Stimulated activated CD8-positive, alpha-beta memory T cell treated with anti-CD3 and anti-CD28 coated beads, Interleukin-4, amount 100 ng/mL, for 48 hours (primary cell): ENCODE measurements at places on chromosomes 4 and X.

GRCh38 chr4:133323670-133324069 lies 174.6 kb downstream of the PCDH10 start:
- no peak for DNase-seq

GRCh38 chr4:115028682-115029410 lies 84.6 kb downstream of the NDST4 start:
- no peak for DNase-seq

- no peak for DNase-seq
Observed at GRCh38 chr4:90582087-90582486, 454.9 kb downstream of the CCSER1 start.

- DNase-seq, result no peak
Observed at GRCh38 chrX:153334654-153335295, 822 bp downstream of the ZNF275 start.

GRCh38 chr4:24468071-24468470 lies 116.3 kb downstream of the DHX15 start:
- no peak for DNase-seq

DNA sequence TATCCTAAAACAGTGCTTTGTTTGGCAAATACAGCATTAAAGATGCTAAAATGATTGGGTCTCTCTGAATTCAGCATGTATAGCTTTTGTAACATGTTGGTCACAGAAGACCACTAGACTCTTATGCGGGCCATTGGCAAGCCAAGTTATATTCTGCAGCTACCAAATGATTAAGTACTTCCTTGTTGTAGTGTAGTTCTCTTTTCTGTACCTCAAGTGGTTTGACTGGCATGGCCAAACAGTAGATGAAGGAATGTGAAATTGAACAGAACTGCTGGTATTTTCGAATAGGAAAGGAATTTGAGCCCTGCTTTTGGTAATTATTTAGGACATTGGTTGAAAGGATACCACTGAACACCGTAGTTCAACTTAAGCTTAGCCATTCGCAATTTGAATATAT lies 193.9 kb upstream of the GPC4 start:
- no peak for DNase-seq

DNA sequence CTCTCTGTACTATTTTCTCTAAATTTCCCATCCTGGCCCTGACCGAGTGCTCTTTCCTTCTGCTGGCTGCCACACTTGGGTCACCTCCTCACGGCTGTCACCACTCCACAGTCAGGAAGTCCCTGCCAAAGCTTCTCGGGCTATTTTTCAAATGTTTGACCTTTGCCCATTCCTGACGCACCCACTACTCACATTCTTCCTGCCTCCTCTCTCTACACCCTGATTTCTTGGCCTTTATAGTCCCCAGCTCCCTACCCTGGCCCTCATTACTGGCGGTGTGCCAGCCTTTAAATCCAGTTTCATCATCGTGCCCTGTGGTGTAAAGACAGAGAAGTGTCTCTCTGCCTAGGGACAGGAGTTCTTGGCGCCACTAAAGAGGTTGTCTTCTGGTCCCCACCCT lies 46.4 kb upstream of the GATB start:
- no peak for DNase-seq

GRCh38 chr4:182938205-182938645 lies 21.0 kb upstream of the DCTD start:
- peak; percentile 83 for DNase-seq

- DNase-seq, result no peak
Observed at GRCh38 chr4:100177855-100178254, 12.4 kb downstream of the DDIT4L start.

DNA sequence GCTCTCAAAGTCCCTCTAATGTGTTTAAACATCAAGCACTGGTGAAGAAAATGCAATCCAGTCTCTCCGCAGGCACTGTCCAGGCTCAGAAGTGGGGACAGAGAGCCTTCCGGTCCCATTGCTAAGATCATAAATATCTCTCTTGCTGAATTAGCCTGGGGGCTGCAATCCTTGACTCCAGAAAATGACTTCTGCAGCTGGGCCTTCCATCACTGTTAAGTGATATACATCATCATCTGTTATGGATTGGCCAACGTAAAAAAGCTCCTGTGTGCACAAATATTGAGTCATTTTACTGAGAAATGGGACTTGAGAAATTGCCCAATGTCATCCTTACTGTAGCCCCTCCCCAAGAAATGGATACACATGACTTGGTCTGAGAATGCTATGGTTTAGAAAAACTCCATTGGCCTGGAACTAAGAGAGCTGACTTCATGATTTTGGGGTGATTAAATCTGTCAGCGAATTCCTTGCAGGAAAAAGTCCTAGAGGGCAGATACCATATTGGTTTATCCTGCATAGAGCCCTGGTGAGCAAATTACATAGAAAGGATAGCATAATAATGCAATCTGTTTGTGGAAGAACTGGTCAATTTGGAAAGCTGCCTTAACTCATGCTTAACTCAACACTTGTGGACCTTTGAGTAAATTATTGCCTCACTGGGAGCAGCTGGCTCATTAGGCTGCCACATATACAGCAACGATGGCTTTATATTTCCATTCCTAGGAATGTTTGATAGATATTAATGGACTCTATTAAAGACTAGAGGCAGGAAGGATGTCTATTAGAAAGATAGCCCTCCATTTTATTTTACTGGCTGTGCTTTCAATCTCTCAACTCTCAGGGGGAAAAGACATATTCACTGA lies 346.1 kb downstream of the GBA3 start:
- no peak for DNase-seq

DNA sequence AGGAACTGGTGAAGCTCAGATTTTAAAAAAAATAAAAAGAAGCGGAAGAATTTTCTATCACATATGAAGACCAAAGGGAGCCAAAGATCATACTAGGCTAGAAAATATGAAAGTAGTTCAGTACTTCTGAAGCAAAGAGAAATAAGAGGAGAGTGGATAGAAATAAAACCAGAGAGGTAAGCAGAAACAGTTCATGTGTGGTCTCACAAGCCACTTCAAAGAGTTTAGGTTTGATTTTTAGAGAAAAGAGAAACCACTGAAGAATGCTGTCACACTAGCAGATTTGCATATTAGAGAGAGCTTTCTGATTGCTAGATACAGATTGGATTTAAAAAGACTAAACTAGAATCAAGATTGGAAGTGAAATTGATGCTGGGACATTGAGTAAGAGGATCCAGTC lies 51.7 kb downstream of the GABRA3 start:
- no peak for DNase-seq

DNA sequence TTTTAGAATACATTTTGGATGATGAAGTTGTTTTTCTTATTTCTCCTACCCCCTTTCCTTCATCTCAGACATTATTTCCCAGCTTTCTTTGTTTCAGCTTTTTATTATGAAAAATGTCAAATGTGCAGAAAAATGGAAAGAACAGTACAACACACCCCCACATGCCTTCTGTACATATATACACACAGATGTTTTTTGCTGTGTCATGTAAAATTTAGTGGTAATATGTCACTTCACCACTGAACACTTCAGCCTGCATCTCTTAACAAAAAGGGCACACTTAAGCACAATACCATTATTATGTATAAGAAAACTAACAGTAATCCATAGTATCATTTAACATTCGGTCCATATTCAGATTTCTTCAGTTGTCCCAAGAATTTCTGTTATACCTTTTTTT lies 37.8 kb downstream of the OCRL start:
- DNase-seq, result no peak

DNA sequence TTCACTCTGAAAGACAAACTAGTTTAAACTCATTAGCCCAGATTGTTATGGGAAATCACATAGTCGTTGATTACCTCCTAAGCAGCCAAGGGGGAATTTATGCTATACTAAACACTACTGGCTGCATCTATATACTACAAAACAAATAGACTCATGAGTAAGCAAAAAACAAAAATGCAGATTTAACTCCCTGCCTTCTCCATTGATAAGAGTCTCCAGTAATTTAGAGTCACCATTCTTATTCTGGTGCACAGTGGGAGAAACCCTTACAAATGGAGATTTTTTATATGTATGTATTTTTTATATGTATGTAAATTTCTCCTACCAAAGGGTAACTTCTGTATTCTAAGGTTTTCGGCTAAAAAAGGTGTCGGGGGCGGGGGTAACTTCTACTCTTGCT lies 126.6 kb downstream of the PLS3 start:
- no peak for DNase-seq

- no peak for DNase-seq
Observed at GRCh38 chr4:186840771-186841301, 117.2 kb upstream of the FAT1 start.

GRCh38 chr4:69781458-69782418 lies 21.3 kb upstream of the SULT1B1 start:
- DNase-seq, result no peak

DNA sequence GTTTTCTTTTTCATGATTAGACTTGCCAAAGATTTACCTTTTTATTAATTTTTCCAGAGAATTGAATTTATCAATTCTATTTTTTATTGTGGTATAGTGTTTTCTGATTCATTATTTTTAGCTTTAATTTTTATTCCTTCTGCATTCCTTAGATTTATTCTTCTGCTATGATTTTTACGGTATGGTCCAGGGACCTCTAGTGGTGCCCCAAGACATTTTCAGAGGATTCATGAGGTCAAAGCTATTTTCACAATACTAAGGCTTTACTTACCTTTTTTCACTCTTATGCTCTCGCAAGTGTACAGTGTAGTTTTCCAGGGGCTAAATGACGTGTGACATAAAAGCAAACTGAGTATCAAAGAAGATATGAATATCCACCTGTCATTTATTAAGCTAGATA lies 8.0 kb downstream of the RADX start:
- DNase-seq, result no peak

DNA sequence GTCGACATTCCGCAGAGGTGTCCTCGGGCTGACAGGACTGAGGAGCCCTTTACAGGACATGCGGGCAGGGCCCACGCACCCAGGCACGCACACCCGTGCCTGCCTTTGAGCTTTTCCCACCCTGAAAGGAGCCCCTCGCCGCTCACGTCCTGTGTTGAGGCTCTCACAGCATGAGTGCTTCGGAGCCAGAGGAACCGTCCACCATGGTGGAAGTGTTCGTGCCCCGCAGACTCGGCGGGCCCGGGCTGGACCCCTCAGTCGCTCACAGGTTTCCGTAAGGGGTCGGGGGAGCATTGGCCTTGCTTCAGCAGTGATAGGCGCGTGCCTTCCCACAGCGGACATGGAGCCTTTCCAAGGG lies 36.9 kb downstream of the PIGG start:
- DNase-seq, result no peak

- no peak for DNase-seq
Observed at GRCh38 chr4:120685756-120686278, 236.7 kb downstream of the PRDM5 start.

DNA sequence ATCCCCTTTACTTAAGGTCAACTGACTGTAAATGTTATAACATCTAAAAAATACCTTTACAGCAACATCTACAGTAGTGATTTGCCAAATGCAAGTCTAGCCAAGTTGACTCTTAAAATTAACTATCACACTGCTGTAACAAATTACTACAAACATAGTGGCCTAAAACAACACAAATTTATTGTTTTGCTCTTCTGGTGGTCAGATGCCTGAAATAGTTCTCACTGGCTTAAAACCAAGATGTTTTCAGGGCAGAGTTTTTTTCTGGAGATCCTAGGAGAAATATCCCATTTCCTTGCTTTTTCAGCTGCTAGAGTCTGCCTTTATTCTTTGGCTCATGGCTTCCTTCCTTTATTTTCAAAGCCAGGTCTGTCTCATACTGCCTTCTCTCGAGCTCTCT lies 120.5 kb downstream of the ADGRL3 start:
- DNase-seq, result no peak

DNA sequence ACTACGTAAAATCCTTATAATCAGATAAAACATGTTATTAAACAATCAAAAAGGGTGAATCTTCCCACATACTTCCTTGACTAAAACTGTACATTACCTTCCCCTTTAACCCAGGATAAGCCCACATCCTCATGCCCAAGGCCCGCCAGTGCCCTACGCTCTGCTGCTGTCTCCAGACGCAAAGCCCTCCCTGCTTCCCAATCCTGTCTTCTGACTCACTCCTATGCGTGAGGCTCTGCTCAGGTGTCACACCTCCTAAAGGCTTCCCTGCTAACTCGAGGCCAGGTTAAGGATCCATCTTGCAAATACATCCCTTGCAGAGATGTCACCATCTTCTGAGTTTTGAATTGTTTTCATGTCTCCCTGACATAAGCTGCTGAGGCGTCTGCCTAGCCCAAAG lies 61.6 kb downstream of the STX18 start:
- no peak for DNase-seq

DNA sequence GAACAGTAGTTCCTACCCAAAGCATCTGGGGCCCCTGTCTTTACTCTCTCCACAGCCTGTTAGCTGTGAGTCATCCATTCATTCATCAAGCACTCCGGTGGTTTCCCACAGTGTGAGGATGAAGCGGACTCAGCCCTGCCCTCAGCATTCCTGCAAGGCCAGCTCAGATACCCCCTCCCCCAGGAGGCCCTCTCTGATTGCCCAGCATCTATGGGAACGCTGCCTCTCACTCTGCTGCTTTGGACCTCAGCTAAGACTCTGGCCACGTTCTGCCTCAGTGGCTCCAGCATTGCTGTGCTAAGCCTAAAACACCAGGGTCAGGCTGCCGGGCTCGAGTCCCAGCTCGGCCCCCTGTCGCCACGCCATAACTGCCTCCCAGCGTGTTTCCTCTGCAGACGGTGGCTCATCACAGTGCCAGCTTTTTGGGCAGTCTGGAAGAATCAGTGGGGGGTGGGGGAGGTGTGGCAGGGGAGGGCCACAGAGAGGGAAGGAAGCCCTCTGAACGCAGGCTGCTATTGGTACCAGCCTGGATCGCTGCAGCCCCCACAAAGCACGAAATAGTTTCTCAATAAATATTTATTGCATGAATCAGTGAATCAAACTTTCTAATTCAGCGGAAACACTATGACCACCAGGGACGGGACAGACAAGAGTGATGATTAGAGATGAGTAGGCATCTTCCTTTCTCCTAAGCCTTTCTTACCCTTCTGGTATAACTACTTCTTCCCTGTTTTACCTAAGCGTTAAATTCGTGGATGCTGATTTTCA lies 74.4 kb downstream of the SORCS2 start:
- no peak for DNase-seq

- DNase-seq, result no peak
Observed at GRCh38 chr4:137451172-137451825, 81.0 kb downstream of the PCDH18 start.

DNA sequence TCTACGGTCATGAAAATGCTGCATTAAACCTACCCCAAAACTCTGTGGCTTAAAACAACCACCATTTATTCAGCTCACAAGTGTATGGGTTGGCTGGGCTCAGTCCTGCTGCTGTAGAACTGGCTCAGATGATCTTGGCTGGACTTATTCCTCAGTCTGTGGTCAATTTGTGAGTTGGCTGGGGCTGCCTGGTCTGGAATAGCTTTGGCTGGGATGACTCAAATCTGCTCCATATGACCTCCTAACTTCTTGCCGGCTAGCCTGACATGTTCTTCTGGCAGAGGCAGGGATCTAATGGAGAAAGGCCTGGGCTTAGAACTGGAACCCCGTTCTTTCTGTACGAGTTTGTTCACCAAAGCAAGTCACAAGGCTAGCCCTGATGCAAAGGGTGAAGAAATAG lies 71.7 kb downstream of the CFAP299 start:
- no peak for DNase-seq

DNA sequence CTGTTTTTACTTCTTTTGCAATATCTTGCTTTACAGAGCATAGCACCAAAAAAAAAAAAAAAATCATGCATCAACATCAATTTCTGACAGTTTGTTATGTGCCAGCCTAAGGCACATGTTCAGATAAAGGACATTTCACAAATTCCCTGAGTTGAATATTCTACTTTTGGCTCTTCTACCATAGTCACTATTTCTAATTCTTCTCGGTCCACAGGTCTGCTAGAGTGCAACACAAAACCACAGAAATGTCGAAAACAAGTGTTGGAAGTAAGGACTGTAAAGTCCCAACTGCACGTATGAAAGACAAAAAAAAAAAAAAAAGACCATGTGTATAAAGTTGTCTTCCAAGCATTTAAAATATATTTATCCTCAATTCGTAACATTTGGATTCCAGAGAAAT lies 494.2 kb upstream of the INTU start:
- DNase-seq, result no peak
